ENCODE measurements at places on chromosomes 5 and 9.

DNA sequence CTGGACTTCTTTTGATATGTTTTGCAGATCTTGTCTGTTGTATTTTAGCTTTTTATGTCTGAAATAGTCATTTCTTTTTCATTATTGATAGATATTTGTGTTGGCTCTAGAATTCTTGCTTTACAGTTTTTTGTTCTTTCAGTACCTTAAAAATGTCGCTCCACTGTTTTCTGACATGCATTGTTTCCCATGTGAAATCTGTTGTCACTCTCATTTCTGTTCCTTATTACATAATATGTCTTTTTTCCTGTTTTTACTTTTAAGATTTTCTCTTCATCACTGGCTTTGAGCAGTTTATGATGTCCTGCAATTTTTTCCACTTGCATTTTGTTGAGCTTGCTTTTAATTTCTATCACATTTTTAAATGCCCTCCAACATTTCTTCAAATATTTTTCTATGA, 270.4 kb upstream of the TARS1 start:
- H3K4me1 ChIP-seq: no peaks in the 10 kb centered on the region
- DNase-seq: no peak
- H3K36me3 ChIP-seq: no peaks in the 10 kb centered on the region
- no peak overlapping the region for H3K4me3 ChIP-seq
- H3K27me3 ChIP-seq: no peaks in the 10 kb centered on the region

DNA sequence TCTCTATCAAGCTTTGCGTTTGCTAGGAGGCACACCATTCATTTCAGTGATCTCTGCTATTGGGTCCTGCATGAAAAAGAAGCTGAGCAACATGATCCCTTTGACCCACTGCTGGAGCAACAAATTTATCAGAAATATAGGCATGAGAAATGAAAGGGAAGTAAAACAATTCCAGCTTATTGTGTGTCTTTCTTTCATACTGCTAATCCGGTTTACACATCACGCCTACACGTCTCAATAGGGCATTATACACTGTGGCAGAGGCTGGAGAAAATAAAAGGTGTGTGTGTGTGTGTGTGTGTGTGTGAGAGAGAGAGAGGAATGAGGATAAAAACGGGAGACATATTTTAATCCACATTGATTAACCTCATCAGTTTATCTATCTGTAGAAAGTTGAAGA, 2.4 kb downstream of the PTCH1 start:
- H3K27me3 ChIP-seq: peaks cover 11% of the 10 kb centered on the region
- H3K4me3 ChIP-seq: no peak overlapping the region
- no peak overlapping the region for H3K27ac ChIP-seq
- peaks cover 4% of the 10 kb centered on the region for H3K4me1 ChIP-seq
- H3K36me3 ChIP-seq: no peaks in the 10 kb centered on the region
- no peak for DNase-seq

DNA sequence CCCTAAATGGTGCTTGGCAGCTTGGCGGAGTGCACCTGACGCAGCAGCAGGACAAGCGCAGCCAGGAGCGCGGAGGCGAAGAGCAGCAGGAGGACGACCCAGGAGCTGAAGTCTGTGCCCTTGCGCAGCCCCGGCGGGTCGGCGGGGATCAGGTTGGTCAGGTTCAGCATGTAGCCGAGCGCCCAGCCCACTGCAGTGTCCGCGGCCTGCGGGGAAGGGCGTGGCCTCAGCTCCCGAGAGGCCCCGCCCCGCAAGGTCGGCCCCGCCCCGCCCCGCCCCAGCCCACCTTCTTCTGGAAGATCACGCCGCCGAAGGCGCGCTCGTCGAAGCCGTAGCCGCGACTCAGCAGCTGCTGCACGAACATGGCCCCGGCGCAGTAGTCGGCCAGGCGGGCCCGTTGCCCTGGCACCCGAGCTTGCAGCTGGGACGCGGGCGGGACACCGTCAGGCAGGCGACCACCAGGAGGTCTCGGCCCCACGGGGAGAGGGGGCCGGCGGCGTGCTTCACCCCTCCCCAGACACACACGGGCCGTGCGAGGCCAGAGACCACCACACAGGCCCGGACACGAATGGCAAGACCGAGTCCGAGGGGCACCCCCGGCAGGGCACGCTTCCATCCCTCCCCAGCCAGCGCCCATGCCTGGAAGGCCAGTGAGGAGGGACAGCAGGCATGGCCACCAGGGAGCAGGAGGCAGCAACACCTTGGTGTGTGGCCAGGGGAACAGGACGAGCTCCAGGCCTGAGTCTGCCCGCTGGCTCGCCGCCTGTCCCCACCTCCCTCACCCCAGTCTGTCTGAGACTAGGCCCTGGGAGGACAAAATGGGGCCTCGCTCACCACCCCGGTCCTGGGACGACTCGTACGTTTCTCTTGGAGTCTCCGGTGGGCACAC, 2.9 kb upstream of the NPDC1 start:
- no peak for DNase-seq
- H3K36me3 ChIP-seq: no peaks in the 10 kb centered on the region
- no peak overlapping the region for H3K27ac ChIP-seq
- peaks cover 58% of the 10 kb centered on the region for H3K27me3 ChIP-seq
- H3K4me1 ChIP-seq: peaks cover 11% of the 10 kb centered on the region

DNA sequence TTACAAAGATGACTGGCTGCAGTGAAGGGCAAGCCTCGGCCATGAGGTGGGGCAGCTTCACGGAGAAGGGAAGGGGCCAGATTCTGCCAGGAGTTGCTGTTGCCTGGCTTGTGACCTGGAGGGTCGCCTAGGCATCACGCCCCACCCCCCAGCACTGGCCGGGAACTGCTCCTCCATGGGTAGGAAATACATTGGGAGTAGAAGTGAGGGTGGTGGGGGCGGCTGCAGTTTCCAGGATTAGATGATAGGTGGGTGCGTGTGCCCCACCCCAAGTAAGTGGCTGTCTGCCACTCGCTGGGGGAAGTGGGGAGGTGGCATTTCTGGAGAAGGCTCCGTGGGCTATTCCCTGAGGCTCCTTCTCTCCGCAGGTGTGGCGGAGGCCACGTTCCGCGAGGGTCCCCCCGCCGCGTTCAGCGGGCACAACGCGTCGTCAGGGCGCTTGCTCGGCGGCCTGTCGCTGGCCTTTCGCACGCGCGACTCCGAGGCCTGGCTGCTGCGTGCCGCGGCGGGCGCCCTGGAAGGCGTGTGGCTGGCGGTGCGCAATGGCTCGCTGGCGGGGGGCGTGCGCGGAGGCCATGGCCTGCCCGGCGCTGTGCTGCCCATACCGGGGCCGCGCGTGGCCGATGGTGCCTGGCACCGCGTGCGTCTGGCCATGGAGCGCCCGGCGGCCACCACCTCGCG, 16.9 kb downstream of the CRB2 start:
- no peaks in the 10 kb centered on the region for H3K36me3 ChIP-seq
- no peak overlapping the region for H3K27ac ChIP-seq
- no peaks in the 10 kb centered on the region for H3K4me1 ChIP-seq
- H3K27me3 ChIP-seq: peaks cover 68% of the 10 kb centered on the region
- DNase-seq: no peak

- H3K27ac ChIP-seq: no peak overlapping the region
- no peaks in the 10 kb centered on the region for H3K36me3 ChIP-seq
- H3K4me1 ChIP-seq: no peaks in the 10 kb centered on the region
- H3K4me3 ChIP-seq: no peak overlapping the region
Measured at GRCh38 chr5:94562327-94562971, 56.0 kb downstream of the KIAA0825 start.

DNA sequence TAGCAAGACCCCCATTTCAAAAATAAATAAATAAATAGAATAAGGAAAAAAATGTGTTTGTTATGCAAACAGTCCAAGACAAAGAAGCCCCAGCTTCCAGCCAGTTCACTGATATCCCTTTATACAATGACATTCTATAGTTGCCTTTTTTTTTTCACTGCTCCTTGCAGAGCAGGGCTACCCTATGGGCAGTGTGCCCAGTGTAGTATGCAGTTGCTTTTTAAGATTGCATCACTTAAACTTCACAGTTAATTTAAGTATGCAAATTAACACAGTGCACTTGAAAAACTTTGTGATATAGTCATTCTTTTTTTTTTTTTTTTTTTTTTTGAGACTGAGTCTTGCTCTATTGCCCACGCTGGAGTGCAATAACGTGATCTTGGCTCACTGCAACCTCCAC, 40.8 kb upstream of the ARRDC3 start:
- H3K27me3 ChIP-seq: no peaks in the 10 kb centered on the region
- H3K4me1 ChIP-seq: no peaks in the 10 kb centered on the region
- no peak for DNase-seq
- H3K4me3 ChIP-seq: no peak overlapping the region
- H3K27ac ChIP-seq: no peak overlapping the region

DNA sequence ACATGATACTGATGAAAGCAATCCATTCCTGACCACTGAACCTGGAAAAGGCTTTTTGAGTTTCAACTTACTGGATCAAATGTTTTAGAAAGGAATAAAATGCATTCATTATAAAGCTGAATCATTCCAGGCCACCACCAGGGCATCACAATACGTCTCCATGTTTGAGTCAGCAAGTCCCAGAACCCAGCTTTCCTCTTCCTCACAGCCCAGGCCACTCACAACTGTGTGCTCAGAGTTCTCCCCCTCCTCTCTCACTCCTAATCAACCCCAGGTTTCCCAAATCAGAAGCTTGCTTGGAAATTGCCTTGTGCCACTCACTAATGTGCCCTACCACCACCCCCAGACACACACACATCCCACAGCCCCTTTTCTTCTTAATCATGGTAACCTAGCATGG, 91.7 kb downstream of the GNA14 start:
- no peaks in the 10 kb centered on the region for H3K4me1 ChIP-seq
- no peak for DNase-seq

- H3K4me1 ChIP-seq: peaks cover 7% of the 10 kb centered on the region
- H3K36me3 ChIP-seq: no peaks in the 10 kb centered on the region
- no peak overlapping the region for H3K27ac ChIP-seq
- no peaks in the 10 kb centered on the region for H3K27me3 ChIP-seq
- no peak overlapping the region for H3K4me3 ChIP-seq
Measured at GRCh38 chr5:167725264-167725663, 566.2 kb upstream of the WWC1 start.

DNA sequence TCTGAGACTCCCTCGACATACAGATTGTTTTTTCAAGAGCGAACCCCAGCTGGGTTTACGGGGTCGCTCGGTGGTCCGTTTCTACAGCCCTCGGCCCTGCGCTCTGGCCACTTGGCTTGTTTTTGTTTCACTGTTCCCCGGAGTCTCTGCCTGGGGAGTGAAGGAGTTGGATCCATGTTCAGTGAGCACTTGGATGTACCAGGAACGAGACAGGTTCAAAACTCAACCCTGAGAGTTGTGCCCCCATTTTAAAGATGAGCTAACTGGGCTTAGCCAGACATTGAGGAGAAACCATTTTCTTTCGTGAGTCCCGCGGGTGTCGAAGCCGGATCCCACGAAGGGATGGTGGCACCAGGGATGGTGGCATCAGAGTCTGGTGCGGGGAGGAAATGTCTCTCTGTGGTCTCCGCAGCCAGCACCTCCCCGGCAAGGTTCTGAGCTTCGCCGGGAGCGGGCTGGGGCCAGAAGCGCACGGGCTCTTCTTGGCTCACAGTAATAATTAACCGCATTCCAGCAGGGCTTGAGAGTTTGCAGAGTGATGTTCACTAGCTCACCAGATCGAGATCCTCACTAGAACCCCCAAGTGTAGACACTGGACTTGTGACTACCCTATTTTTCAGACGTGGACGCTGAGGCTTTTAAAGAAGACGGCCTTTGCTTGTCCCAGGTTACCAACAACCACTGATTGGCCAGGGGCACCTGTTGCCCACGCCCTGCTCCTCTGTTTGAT, 1.0 kb downstream of the MSX2 start:
- peak overlapping the region; percentile 38 for H3K27ac ChIP-seq
- peaks cover 33% of the 10 kb centered on the region for H3K27me3 ChIP-seq
- H3K36me3 ChIP-seq: peaks cover 6% of the 10 kb centered on the region
- H3K4me1 ChIP-seq: no peaks in the 10 kb centered on the region
- DNase-seq: no peak
- H3K4me3 ChIP-seq: peak overlapping the region; percentile 54

GRCh38 chr5:51567636-51568035, 184.4 kb downstream of the ISL1 start:
- no peaks in the 10 kb centered on the region for H3K4me1 ChIP-seq
- H3K4me3 ChIP-seq: no peak overlapping the region
- H3K36me3 ChIP-seq: no peaks in the 10 kb centered on the region
- no peak for DNase-seq
- H3K27ac ChIP-seq: no peak overlapping the region

DNA sequence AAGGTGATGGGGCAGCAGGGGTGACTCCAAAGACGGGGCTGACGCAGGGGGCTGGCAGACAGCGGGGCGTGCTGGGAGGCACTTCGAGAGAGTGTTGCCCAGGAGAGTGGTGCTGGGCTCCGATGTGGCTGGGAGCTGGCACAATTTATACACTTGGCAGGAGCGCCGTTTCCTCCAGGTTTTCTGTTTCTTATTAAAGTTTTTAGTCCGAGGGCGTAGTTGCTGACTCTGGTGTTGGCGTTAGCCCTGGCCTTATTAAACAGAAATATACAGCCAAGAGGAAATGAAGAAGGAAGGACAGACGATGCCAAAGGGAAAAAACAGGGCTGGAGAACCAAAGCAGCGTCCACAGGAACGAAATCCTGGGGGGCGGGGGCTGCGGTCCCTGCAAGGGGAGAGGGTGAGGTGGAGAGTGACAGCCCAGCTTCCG, 139.6 kb upstream of the PHYKPL start:
- no peaks in the 10 kb centered on the region for H3K4me1 ChIP-seq
- H3K4me3 ChIP-seq: no peak overlapping the region
- no peaks in the 10 kb centered on the region for H3K27me3 ChIP-seq
- no peaks in the 10 kb centered on the region for H3K36me3 ChIP-seq
- no peak overlapping the region for H3K27ac ChIP-seq
- DNase-seq: no peak

- H3K36me3 ChIP-seq: no peaks in the 10 kb centered on the region
- peak; percentile 88 for DNase-seq
- no peak overlapping the region for H3K27ac ChIP-seq
- no peaks in the 10 kb centered on the region for H3K27me3 ChIP-seq
Measured at GRCh38 chr5:92548346-92548745, 1032.7 kb downstream of the NR2F1-AS1 start.

DNA sequence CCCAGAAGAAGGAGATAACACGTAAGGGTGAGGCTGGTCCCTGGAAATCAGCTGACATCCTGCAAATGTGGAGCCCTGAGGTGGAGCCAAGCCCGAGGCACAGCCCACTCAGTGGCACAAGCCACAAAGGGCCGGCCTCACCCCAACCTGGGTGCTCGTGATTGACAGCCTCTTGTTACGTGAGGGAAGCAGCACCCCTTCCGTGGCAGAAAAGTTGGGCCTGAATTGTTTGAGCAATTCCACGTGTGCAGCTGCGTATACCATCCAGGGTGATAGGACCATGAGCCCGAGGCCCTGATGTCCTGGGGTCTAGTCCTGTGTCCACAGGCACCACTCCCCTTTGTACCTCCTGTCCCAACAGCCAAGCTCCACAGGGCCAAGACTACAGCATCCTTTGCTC, 4.8 kb downstream of the ORM2 start:
- no peaks in the 10 kb centered on the region for H3K4me1 ChIP-seq
- H3K4me3 ChIP-seq: no peak overlapping the region
- no peaks in the 10 kb centered on the region for H3K27me3 ChIP-seq
- no peak for DNase-seq
- H3K27ac ChIP-seq: no peak overlapping the region
- H3K36me3 ChIP-seq: peaks cover 25% of the 10 kb centered on the region
